Anterior cingulate cortex (tissue), 58 donors: ENCODE measurements at places on chromosomes 6 and 20.

DNA sequence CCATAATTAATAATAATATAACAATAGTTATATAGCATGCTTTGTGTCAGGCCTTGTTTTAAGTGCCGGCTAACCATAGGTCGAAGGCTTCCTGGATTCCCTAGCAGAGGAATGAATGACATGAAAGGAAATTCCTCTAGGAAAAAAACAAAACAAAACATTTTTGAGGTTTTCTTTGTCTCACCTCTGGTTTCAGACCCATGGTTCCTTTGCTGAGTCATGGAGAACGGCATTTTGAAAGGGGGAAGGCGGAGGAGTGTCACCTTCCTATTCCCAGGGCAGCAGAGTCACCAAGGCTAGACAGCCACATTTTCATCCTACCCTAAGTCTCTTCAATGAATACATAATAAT lies 25.3 kb upstream of the CCND3 start:
- no peak for DNase-seq

DNA sequence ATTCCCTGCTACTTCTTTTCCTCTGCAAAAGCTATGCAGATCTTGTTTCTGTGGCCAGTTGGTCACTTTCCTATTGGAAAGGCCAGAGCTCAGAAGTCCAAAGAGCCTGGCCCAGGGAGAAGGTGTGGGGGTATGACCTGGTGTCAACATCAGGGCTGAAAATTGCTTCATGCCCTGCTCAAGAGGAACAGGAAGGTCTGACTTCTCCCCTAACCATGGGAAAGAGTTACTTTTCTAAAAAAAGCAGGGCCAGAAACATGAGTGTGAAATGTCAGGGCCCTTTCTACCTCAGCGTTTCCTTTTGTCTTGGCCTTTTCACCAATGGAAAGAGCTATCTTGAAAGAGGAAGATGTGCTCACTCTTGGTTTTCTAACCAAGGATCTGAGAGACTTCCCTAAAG lies 117.4 kb downstream of the MAFB start:
- no peak for DNase-seq

- DNase-seq = peak; percentile 32
Measured at GRCh38 chr6:131250122-131250521, 114.9 kb downstream of the AKAP7 start.

- no peak for DNase-seq
Measured at GRCh38 chr6:119319694-119320093, 29.9 kb downstream of the MAN1A1 start.

- no peak for DNase-seq
Measured at GRCh38 chr6:165967810-165968407, 199.7 kb downstream of the TBXT start.

DNA sequence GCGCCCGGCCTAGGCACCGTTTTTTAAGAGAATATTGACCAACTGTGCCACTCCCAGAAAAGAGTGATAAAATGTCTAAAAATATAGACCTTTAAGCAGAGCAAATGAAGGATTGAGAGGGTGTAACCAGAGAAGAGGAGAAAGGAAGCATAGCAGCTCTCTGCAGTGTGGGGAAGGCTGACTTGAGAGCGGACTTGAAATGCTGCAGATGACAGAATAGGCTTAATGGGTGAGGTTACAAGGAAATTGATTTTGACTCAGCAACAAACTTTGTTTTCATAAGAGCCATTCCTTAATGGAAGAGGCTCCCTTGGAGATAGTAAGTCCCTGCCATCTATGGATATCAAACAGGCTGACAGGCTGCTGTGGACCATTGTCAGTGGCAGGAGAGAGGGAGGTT lies 7.7 kb upstream of the JAG1 start:
- DNase-seq = no peak

GRCh38 chr20:5638023-5638422 lies 112.2 kb upstream of the SHLD1 start:
- no peak for DNase-seq

- DNase-seq = no peak
Measured at GRCh38 chr6:38039502-38039901, 220.0 kb downstream of the ZFAND3 start.

DNA sequence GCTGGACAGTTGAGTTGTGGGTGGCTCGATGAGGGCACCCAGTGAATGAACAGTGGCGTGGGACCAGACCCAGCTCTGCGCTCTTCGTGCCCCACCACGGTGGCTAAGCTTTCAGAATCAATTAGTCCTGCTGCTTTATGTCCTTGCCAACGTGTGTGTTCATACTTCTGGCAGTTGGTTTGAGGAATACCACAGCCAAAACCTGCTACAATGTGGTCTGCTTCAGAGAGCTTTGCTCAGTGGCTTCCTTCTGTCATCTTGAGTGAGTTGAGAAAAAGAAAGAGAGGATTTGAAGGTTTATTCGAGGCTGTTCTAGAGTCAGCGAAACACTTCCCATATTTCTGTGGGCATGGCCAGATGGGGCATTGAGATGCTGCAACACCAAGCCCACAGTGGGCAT lies 39.5 kb upstream of the SLC22A2 start:
- no peak for DNase-seq
